ENCODE measurements at places on chromosomes 6 and 20. TPM values are rescaled to one million over a fixed set of nuclear protein-coding genes. Genes with fewer than 3 reads are reported as not detected.

The SHLD1 gene
- 4.7 TPM for total RNA-seq

The SIRPD gene
- total RNA-seq: not detected

The TRMT11 gene
- total RNA-seq: 9.7 TPM

DNA sequence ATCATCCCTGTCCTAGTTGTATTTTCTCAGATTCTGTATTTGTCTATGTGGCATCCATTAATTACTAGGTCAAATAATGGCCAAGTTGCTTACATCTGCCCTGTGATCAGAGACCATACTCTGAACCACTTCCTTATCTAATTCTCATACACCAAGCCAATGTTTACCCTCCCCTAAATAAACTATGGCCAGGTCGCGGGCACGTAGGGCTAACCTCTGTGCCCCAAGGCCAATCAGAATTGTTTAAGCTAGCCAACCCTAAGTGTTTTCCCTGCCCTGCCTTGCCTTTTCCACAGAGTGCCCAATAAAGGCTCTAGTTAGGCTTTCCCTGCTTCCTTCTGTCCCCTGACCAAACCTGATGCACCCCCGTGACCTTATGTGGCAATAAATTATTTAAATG lies 2.8 kb upstream of the CALHM4 start:
- DNase-seq: no peak
- no peak overlapping the region for H3K27ac ChIP-seq
- H3K27me3 ChIP-seq: no peaks in the 10 kb centered on the region
- no peaks in the 10 kb centered on the region for H3K36me3 ChIP-seq
- H3K4me1 ChIP-seq: no peaks in the 10 kb centered on the region
- H3K4me3 ChIP-seq: no peak overlapping the region

DNA sequence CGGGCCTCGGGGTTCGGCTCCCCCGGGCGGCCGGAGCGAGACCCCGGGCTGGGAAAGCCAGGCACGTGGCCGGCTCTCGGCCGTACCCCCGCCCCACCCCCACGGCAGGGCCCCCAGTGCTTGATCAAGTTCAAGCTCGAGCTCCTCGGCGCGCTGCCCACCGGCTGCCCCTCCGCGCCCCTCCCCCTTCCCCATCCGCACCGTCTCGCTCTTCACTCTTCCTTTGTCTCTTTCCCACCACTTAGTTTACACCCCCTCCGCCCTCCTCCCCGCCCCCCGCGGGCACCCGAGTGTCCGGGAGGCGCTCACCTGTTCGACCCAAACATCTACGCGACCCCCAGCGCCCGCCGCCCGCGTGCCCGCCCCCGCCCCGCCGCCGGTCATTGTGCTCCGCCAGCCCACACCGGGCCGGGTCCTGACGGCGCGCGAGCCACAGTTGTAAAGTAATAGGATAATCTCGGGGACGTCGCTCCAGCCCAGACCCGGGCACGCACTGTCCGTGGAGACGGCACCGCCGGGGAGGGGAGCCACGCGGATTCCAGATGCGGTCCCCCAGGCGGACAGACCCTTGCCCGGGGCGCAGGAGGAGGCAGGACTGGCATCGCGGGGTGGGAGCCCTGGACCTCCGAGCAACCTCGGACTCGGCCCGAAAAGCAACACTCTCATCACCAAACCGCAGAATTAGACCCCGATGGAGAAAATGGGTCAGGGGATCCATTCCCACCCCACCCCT lies 100.7 kb downstream of the NOL4L start:
- peak overlapping the region; percentile 75 for H3K4me3 ChIP-seq
- peak overlapping the region; percentile 80 for H3K27ac ChIP-seq
- H3K27me3 ChIP-seq: no peaks in the 10 kb centered on the region
- H3K36me3 ChIP-seq: no peaks in the 10 kb centered on the region

DNA sequence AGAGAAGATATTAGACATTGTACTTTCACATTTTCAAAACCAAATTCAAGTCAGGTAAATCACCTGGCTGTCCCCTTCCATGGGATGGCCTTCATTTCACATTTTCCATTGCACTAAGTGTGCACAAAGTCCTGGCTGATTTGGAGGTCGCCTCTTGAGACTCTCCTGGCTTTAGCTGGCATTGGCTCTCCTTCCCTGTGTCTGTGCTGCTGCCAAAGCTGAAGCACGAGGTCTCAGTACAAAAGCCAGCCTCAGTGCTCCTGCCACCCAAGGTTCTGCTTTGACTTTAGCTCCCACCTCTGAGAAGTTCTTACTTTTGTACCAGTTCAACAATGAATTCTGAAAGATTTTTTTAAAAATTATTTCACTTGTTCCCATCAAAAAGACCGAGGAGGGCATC lies 289.2 kb upstream of the CNR1 start:
- H3K27me3 ChIP-seq: no peaks in the 10 kb centered on the region
- DNase-seq: no peak
- H3K27ac ChIP-seq: no peak overlapping the region
- H3K4me3 ChIP-seq: no peak overlapping the region
- H3K36me3 ChIP-seq: no peaks in the 10 kb centered on the region
- no peaks in the 10 kb centered on the region for H3K4me1 ChIP-seq

- H3K27ac ChIP-seq: no peak overlapping the region
- no peaks in the 10 kb centered on the region for H3K36me3 ChIP-seq
- no peaks in the 10 kb centered on the region for H3K4me1 ChIP-seq
- H3K4me3 ChIP-seq: no peak overlapping the region
- peak; percentile 1 for DNase-seq
- no peaks in the 10 kb centered on the region for H3K27me3 ChIP-seq
Measured at GRCh38 chr20:4053071-4053919, 37.9 kb upstream of the RNF24 start.

DNA sequence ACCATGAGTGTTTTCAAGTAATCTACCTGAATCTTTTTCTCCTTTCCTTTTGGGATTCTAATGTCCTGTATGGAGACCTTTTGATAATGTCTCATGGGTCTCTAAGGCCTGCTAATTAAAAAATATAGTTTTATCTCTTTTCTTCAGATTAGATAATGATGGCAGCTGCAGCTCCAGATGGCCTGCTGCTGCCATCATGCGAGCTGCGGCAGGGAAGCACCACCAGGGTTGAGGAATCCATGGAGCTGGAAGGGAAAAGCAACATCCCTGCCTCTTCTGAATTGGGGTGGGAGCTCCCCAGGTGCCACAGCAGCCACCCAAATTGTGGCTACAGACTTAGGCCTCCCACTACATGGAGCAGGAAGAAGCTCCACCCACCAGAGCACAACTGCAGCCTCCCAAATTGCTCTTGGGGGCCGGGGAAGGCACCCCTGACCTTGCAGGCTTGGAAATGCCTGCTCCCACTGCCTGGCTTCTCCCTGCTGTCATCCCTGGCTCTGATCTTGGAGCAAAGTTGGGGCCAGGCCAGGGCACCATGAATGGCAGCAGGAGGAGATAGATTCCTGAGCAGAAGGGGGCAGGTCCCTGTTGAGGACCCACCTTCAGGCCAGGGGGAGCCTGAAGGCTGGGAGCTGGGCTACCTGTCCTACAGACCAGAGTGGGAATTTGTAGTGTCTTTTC lies 189.6 kb upstream of the MAN1A1 start:
- no peak overlapping the region for H3K27ac ChIP-seq
- no peaks in the 10 kb centered on the region for H3K36me3 ChIP-seq
- H3K4me1 ChIP-seq: no peaks in the 10 kb centered on the region
- no peak for DNase-seq
- no peak overlapping the region for H3K4me3 ChIP-seq

DNA sequence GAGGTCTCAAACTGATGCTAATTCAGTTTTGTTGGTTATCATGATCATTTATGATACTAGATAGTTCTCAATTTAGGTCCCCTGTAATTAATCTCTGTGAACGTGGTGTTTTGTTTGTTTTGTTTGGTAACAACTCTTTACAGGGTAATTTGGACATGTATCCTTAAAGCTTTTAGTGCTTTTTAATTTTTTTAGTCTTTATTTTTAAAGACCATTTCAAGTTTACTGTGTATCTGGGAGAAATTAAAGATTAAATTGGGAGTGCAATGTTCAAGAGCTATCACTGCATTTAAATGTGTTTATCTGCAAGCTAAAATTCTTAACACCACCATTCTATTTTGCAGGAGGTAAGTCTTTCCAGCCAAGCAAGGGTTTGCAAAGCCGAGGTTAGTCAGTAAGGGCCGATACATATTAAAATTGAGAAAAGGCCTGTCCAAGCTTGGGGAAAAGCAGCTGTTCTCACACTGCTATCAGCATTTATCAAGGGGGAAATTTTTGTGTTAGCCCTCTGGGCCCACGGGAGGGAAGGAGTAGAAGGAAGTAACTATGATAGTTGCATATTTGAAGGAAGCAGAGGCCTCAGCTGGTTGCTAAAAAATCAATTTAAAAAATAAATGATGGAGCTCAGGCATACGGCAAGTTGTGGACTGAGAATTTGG lies 59.3 kb upstream of the ZNF217 start:
- no peaks in the 10 kb centered on the region for H3K27me3 ChIP-seq
- H3K4me3 ChIP-seq: no peak overlapping the region
- DNase-seq: no peak
- peaks cover 23% of the 10 kb centered on the region for H3K4me1 ChIP-seq
- H3K36me3 ChIP-seq: no peaks in the 10 kb centered on the region
- H3K27ac ChIP-seq: peak overlapping the region; percentile 36

All from right atrium auricular region (tissue), 2 donors.